ENCODE measurements at places on chromosomes 2 and 18.

DNA sequence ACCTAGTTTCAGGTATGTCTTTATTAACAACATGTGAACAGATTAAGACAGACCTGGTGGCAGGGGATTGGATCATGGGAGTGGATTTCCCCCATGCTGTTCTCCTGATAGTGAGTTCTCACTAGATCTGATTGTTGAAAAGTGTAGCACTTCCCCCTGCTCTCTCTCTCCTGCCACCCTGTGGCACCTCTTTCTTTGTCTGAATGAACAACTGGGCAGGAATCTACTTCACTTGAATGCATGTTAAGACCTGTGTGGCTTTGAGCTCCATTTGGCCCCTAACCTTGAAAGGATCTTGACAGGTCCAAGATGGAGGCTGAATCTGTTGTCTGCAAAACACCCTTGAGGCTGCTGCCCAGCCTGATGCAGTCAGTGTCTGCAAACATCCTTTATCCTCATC, 194.4 kb downstream of the RNF144A start:
- no peak for DNase-seq

- no peak for DNase-seq
Observed at GRCh38 chr18:10374636-10375293, 79.7 kb upstream of the APCDD1 start.

DNA sequence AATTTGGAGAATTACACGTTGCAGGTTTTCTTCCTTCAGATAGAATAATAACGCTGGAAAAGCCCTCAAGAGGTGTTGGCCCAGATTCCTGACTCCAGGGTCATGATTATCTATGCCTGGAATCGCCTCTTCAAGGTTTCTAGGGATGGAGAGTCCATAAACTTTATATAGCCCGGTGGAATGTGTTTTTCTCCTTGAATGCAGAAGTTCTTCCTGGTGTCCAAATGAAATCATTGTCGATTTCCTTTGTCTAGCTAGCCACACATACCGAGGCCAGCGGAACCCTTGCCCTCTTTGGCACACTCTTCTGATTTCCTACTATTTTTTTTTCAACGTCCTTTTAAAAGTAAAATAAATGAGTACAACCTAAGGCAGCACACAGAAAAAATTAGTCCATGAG, 117.8 kb downstream of the PID1 start:
- DNase-seq = no peak

GRCh38 chr2:180050246-180050645, 43.1 kb upstream of the CWC22 start:
- no peak for DNase-seq

DNA sequence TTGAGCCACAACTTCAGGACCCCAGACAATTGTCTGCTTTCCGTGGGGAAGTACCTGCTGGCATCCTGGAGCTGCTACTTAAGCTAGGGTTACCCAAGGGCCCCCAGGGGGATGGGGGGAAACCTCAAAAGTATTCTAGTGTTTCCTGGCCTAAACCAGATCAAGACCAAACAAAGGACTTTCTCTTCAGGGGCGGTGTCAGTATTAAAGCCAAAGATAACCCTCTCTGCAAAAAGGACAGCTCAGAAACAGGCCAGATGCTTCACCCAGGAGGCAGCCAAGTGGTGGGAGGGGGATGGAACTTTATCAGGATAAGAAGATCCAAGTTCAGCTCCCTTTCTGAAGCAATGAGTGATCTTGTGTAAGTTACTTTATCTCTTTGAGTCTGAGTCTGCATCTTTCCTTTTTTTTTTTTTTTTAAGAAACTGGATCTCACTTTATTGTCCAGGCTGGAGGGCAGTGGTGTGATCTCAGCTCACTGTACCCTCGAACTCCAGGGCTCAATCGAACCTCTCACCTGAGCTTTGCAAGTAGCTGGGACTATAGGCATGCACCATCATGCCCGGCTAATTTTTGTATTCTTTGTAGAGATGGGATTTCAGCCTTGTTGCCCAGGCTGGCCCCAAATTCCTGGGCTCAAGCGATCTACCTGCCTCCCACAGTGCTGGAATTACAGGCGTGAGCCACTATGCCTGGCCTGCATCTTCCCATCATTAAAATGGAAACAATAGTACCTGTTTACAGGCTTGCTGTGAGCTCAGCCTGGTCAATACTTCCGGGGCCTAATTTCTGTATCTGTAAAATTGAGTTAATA, 151.8 kb upstream of the PTPRM start:
- no peak for DNase-seq

GRCh38 chr2:7073901-7074300, 156.7 kb downstream of the RNF144A start:
- no peak for DNase-seq

- no peak for DNase-seq
Observed at GRCh38 chr18:44325903-44326635, 354.6 kb upstream of the SETBP1 start.

DNA sequence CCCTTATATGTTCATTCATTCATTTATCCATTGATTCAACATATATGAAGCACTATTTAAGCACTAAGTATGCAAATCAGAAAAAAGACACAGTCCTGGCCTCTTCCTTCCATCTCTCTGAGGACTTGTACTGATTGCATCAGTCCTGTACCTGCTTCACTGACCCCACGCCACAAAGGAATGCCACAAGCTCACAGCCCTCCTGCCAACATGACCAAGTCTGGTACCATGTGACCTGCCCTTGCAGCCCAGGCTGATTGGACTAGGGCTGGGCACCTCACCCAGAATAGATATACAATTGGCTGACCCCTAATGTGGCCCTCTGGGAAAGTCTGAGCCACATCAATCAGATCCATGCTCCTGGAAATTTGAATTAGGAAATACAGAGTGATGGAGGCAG, 196.6 kb downstream of the AGPS start:
- no peak for DNase-seq

GRCh38 chr2:125560855-125561254, 1095.1 kb upstream of the GYPC start:
- no peak for DNase-seq

GRCh38 chr18:27887287-27887686, 289.6 kb downstream of the CDH2 start:
- no peak for DNase-seq

DNA sequence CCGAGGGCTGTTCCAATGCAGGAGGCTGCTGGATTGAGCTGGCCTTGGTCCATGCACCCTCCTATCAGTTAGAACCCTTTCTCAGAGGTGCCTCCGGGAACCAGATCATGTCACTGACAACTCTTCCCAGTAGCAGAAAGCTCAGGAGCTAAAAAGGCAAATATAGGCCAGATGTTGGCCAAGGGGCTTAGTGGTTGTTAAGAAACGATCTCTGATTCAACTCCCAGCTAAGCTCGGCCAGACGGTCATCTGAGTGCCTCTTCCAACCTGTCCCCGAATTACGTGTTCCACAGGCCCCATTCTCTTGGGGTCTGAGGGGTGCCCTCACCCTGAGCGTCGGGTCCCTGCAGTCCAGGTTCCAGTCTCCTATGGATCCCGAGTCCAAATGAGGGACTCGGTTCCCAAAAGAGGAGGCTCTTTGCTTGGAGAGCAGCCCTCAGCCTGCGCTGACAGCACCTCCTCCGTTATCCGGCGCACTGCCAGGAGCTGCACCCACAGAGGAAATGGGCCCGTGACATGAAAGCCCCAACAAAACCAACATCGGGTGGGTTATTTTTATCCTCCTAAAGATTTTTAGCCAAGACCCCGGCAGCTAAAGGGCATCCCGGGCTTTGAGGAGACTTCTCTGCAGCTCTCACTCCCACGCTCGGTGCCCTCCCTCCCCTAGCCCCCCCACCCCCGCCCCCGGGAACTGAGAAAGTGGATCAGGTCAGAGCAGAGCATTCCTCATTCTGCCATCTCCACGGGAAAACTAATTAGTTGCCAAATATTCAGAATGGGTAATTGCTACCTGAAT, 106.6 kb upstream of the ID2 start:
- DNase-seq = no peak

DNA sequence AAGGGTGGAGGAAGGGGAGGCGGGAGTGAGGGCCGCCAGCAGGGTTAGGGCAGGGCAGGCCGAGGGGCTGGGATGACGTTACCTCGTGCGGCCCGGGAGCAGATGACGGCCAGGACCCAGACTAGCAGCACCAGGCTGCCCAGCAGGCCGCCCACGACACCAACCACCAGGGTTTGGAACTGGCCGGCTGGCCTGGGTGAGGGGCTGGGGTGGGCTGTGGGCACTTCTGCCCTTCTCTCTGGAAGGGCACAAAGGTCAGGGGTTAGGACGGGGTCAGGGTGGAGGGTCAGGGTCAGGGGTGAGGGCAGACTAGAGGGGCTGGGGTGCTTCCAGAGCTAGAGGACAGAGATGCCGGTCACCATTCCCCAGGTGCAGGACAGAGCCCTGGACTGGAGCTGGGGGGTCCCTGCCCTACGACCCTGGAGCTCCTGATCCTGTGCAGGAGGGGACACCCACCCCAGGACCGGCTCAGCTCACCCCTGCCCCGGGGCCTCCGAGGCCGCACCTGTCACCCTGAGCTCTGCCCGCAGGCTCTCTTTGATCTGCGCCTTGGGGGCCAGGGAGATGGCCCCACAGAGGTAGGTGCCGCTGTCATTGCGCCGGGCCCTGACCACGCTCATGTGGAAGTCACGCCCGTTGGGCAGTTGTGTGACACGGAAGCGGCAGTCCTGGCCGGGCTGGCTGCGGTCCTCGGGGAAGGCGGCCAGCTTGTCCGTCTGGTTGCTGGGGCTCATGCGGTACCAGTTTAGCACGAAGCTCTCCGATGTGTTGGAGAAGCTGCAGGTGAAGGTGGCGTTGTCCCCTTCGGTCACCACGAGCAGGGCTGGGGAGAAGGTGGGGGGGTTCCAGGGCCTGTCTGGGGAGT, 6.3 kb downstream of the PDCD1 start:
- no peak for DNase-seq

GRCh38 chr2:85063981-85064599, 69.1 kb upstream of the TCF7L1 start:
- DNase-seq = no peak

GRCh38 chr18:24121625-24122024, 17.2 kb upstream of the CABYR start:
- DNase-seq = no peak

- no peak for DNase-seq
Observed at GRCh38 chr2:122322815-122323214, 567.4 kb downstream of the TSN start.

GRCh38 chr2:211745295-211746097, 793.1 kb downstream of the ERBB4 start:
- peak; percentile 44 for DNase-seq

GRCh38 chr18:46246101-46246500, 141.9 kb downstream of the HAUS1 start:
- no peak for DNase-seq

- peak; percentile 13 for DNase-seq
Observed at GRCh38 chr18:34595690-34596089, 114.4 kb upstream of the DTNA start.

DNA sequence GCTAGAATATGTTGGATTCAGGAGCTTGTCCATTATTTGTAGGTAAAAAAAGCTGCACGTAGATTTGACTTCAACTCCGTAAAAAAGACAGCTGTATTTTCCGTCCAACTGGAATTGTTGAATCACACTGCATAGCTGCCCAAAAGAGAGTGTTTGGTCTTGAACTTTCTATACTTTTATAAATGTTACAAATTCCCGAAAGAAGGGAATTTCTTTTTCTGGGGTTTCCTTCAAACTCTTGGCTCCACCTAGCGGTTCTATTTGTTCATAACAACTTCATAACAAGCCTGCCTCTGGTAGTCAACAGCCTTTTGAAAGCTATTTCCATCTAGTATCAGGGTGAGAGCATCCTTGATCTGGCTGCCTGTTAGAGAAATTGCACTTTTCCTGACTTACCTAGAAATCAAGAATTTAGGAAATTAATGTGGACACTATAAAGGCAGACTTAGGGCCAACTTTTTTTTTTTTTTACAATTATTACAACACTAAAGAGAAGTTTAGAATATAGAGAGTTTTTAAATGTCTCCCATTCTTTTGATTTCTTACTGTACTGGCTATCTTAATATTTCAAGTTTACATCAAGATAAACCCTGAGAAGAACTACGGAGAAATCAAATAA, 48.1 kb downstream of the TMEM185B start:
- DNase-seq = no peak

GRCh38 chr18:37491526-37491925, 74.1 kb downstream of the CELF4 start:
- no peak for DNase-seq

DNA sequence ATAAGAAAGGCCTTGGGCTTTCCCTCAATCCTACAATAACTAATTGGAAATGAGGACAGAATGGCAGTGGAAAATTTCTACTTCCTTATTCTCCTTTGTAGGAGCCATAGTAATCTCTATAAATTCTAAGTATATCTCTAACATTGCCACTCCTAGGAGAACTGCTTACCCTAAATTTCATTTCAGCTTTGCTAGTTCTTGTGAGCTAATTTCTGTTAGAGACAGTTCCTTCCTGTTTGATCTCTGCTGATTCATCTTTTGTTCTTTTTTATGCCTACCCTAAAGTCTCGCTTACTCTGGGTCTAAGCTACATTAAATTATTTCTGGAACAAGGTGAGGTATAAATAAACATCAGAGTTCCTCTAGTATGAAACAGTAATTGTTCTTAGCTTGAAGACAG, 25.7 kb downstream of the ABHD3 start:
- DNase-seq = no peak

DNA sequence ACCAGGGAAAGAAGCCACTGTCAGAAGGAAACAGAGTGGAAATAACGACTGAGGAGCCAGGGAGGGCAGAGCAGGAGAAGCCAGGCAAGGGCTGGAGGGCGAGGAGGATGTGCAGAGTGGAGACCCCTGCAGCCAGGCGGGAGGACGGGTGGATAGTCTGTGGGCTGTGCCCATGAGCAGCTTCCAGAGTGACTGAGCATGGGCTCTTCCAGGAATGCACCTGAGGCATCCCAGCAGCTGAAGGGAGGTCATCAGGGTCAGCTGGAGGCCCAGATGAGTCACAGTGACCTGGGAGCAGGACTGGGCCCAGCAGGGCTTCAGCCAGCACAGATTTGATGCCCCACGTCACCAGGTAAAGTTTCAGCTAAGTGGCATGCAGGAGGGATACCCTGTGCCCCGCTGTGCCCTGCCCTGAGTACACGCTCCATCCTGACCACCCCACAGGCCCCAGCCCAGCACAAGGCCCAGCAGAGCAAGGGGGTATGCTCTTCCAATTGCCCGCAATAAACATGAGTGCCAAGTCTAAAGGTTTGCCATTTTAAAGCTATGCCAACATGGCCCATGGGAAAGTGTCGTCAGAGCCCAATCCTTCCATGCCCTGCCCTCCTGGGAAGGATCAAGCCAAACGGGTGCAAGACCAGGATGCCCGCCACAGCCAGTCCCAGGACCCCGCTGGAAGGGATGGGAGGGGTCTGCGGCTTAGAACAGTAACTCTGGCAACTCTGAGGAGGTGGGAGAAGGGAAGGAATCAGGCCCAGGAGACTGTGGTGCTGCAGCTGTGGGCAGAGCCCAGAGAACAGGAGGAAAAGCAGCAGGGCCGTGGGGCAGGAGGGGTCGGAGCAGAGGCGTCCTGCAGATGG, 85.7 kb downstream of the SEPTIN10 start:
- no peak for DNase-seq

- DNase-seq = no peak
Observed at GRCh38 chr2:69588403-69588802, 55.1 kb downstream of the AAK1 start.

DNA sequence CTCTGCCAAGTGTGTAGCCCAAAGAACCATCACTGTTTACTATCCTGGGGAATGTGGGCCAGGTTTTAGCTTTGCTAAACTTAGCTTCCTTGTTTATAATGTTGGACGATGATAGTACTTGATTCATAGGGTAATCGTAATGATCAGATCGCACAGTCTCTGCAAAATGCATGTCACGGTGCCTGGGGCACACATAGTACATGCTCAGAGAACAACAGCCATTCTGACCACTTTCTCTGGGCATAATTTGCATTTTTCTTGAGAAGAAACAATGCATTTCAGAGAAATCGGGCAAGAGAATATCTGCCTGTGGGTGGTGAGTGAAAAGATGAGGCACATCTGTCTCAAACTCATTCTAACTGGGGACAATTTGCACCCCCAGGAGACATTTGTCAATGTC, 16.3 kb downstream of the ACKR3 start:
- no peak for DNase-seq

Measured in NCI-H510A (cell line).